ENCODE measurements at places on chromosomes 2 and 18.

DNA sequence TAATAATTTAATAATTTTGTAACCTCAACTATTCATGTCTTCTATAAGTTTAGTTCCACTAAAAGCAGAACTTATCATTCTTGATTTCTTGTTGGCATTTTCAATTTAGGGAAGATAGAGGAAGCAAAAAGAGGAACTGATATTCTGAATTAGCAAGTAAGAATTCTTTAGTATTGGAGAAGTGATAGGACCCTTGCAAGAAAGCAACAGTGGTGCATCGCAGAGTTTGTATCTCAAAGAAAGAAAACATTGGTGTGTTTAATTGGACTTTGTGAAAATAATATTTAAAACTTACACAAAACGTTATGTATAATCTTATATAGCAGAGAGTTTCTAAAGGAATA is 36.5 kb upstream of the TNFRSF11A start:
- DNase-seq: no peak

DNA sequence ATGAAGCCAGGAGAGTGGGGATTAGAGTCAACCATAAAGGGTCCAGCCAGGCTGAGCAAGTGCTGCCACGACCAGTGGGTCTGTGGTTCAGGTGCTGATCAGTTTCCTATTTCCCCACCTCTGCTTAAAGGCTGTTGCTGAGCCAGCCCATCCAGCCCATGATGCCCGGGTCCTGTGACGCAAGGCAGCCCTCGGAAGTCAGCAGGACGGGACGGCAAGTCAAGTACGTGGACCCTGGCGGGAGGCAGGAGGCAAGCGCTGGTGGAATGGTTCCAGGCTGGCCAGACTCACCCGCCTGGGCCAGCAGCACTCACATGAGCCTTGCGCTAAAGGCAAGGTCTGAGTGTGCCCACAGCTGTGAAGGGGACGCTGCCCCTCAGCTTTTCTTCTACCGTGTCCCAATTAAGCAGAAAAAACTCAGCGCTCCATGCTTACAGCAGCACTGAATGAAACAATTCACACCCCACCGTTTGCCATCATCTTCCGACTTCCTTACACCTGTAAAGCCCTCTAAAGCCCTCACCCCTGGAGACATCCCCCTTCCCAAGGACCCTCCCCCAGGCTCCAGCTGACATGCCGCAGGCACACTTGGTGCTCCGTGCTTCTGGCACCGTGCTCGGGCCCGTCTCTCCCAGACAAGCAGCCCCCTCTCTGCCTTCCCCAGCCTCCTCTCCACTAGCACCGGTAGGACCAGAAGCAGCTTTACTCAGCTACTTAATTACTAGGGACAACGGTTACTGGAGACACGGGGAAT is 11.3 kb upstream of the RPL31 start:
- DNase-seq: no peak

DNA sequence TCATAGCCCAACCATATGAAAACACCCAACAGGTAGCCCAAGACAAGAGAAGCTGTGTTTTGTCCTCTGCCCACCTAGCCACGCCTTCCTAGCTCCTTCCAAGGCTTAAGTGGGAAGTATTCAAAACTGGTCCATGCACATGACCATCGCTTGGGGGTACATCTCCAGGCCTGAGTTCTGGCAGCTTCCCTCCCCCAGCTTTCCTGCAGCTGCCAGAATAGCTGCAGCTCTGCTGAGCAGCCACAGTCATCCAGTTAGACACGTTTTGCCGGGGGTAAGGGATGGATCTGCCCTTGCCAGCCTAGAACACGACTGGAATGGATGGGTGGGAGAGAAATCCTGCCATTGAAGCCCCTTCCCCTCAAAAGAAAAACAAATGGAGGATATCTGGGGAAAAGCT is 166.8 kb downstream of the NRP2 start:
- DNase-seq: no peak

DNA sequence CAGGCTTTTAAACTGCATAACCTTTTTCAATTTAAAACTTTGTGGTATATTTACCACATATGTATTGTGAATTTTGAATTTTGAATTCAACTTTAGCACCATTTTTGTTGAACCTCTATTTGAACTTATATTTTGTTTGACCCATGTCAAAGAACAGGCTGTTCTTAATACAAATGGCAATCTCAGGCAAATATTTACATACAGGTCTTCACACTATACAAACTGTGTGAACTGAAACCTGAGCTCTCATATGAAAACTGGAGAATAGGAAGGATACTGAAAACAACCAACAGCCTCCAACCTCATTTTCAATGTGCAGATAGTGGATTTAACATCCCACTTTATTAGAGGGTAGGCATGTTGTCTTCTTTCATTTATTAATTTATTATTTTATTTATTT is 491.8 kb downstream of the KCNJ3 start:
- DNase-seq: no peak

DNA sequence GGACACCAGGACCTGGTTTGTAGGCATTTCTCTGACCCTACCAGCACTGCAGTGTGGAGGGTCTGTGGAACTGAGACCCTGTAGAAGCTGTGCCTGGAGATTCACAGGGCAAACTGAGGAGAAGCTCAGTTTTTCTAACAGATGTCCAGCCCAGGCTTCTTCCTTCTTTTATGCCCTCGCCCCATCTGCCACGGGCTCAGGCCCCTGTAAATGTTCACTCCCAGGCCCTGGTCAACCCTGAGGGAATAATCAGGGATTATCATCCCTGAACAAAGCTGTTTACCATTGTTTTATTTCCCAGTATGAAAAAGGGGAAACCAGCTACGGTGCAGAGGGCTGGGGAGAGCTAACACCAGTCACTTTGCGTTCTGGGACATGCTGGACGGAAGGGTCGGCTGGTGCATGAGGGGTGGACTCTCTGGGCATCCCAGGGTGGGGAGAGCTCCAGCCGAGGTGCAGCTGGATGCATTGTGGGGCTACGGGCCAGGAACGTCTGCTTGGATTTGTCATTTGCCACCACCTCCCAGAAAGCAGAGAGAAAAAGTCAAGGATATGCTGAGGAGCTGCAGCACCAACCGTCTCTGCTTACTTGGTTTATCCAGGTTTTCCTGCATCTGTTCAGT is 183.8 kb downstream of the TFCP2L1 start:
- DNase-seq: no peak

- no peak for DNase-seq
Measured at GRCh38 chr18:13566941-13567746, 159.2 kb downstream of the FAM210A start.

DNA sequence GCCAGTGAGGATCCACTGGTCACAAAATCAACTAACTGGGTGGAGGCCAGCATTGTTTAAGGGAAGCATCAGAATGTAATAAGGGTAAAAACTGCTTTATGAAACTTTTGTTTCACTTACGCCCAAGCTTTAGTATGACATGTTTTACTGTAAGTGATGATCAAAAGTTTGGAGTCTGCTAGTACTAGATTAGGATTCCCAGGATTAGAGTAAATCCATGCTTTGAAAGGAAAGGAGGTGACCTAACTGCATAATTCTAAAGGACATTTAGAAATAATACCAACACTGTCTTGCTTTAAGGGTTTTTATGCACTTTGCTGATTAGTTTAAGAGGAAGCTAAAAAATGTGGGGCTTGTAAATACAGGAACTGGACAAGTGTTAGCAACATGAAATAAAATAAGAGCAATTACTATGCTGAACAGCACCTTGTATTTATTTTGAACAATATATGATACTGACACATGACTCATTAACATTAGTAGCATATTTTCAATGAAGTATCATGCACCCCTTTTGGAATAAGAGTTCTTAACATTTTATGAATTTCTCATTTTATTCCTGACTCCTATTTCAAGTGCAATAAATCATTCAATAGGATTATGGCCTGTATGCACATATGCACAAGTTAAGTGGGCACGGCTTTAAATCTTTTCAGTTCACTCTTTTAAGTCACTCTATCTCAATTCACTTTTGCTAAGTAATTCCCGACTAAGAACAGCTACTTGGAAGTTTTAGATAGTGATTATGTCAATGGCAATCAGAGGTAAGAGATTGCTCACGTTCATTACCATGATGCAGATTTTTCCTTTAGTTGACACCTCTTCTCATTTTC is 62.5 kb downstream of the STK39 start:
- DNase-seq: peak; percentile 19

GRCh38 chr18:74897971-74898657 is 300.4 kb downstream of the ZNF407 start:
- DNase-seq: peak; percentile 17

GRCh38 chr2:164287056-164287455 is 334.2 kb downstream of the GRB14 start:
- DNase-seq: no peak

DNA sequence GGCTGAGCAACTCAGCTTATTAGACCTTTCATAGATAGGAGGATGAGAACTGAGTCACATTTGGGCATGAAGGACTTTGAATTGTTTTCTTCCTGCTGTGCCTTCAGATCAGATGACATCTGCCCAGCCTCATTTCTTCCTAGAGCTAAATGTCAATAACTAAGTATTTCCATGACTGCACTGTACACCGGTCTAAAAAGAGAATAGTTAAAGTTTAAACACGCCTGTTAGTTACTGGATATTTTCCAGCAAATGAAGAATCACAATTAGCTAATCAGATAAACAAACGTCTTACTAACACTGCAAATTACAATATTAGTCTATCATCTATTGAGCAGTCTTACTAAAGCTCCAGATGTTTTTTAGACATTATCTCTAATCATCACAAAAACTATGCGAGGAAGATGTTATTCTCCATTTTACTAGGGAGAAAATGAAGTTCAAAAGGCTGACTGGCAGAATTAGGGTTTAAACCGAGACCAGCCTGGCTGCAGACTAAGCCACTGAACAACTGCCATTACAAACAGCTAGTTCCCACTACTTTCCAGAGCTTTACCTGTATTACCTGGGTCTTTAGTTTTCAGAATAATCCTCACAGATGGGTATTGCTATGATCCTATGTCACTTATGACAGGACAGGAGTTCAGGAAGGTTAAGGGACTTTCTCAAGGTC is 69.4 kb upstream of the ZNF397 start:
- DNase-seq: no peak

GRCh38 chr2:204946892-204947291 is 401.6 kb downstream of the PARD3B start:
- no peak for DNase-seq

- peak; percentile 19 for DNase-seq
Measured at GRCh38 chr2:71129902-71130151, 202 bp downstream of the MCEE start.

GRCh38 chr2:31138037-31138962 is at the start of gene GALNT14:
GALNT14 (minus strand) TSS chr2:31138440; CDS start chr2:31138086, 354 bp downstream.
- no peak for DNase-seq

GRCh38 chr2:98654699-98655495 is 46.5 kb downstream of the UNC50 start:
- DNase-seq: no peak

GRCh38 chr18:1648712-1649111 is 744.0 kb downstream of the ADCYAP1 start:
- DNase-seq: no peak

DNA sequence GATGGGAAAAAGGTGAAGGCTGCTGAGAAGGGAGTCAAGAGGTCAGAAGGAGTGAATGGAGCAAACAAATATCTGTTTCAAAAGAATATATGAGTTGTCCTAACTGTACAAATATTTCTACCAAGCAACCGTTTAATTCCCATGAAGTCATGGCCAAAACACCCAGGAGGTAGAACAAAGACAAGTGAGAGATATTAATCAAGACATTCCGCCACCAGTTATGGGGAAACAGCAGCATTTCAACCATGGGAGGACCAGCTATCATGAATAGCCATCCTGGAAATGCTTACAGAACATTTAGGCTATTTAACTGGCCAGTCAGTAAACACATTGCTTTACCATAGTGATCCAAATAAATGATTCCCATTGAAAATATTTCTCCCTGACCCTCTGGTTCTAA is 396.3 kb downstream of the IRS1 start:
- no peak for DNase-seq

GRCh38 chr2:162297925-162298552 is 20.4 kb downstream of the IFIH1 start:
- no peak for DNase-seq

GRCh38 chr2:232623768-232624765 is 9.3 kb upstream of the EFHD1 start:
- no peak for DNase-seq

- DNase-seq: no peak
Measured at GRCh38 chr2:181446985-181447384, 10.2 kb upstream of the ITGA4 start.

DNA sequence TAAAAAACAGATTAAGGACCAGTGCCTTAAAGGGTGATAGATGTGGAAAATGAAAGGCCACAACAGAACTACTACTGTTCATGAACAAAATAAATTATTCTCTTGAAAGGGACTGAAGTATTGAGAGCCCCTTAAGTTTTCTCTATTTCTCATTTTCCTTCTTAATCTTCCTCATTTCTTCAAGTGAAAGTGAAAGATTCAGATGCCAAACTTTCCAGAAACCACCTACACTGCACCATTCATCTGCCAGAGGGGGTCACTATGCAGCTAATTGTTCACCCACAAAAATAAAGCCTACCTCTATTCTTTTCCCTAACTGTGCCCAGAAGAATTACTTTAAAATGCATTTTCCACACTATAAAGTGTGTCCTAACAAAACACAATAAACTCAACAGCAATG is 140.1 kb downstream of the NR4A2 start:
- no peak for DNase-seq

GRCh38 chr2:110215566-110216158 is 3.3 kb upstream of the MTLN start:
- no peak for DNase-seq

GRCh38 chr2:207141386-207141785 is 24.4 kb downstream of the KLF7 start:
- DNase-seq: no peak

DNA sequence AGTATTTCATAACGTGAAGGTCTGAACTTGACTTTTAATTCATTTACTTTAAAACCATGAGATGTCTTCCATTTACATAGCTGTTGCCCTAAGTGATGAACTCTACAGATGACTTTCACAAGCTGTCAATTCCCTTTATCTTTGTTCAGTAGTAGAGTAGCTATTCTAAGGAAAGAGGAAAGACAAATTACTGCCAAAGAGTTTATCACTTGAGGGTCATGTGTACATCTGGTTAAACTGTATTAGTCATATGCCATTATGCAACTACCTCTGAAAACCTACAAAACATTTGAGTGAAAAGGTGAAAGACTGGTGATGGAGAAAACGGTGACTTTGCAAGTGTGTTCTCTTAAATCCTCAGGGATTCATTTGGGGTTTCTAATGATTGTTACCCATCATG is 763.9 kb downstream of the TMEM182 start:
- DNase-seq: no peak

- no peak for DNase-seq
Measured at GRCh38 chr2:202408546-202409140, 32.5 kb downstream of the BMPR2 start.

All from BJ (cell line).